Gastroesophageal sphincter (tissue), 4 donors: ENCODE measurements at places on chromosomes 5 and 9.

GRCh38 chr9:14014744-14015143 is 299.2 kb downstream of the NFIB start:
- no peaks in the 10 kb centered on the region for H3K4me1 ChIP-seq
- no peak overlapping the region for H3K4me3 ChIP-seq
- no peak overlapping the region for H3K27ac ChIP-seq
- H3K36me3 ChIP-seq: no peaks in the 10 kb centered on the region
- no peak for ATAC-seq
- no peaks in the 10 kb centered on the region for H3K27me3 ChIP-seq

GRCh38 chr9:136742591-136743391 is at the start of gene LCN10:
Gene LCN10, minus strand, starts transcription at chr9:136742940. Its CDS starts 37 bp downstream, at chr9:136742903.
- peaks cover 61% of the 10 kb centered on the region for H3K27me3 ChIP-seq
- H3K4me3 ChIP-seq: peak within 1 kb of the TSS; percentile 37
- peak within 1 kb of the TSS; percentile 2 for H3K27ac ChIP-seq
- no peaks in the 10 kb centered on the region for H3K36me3 ChIP-seq

DNA sequence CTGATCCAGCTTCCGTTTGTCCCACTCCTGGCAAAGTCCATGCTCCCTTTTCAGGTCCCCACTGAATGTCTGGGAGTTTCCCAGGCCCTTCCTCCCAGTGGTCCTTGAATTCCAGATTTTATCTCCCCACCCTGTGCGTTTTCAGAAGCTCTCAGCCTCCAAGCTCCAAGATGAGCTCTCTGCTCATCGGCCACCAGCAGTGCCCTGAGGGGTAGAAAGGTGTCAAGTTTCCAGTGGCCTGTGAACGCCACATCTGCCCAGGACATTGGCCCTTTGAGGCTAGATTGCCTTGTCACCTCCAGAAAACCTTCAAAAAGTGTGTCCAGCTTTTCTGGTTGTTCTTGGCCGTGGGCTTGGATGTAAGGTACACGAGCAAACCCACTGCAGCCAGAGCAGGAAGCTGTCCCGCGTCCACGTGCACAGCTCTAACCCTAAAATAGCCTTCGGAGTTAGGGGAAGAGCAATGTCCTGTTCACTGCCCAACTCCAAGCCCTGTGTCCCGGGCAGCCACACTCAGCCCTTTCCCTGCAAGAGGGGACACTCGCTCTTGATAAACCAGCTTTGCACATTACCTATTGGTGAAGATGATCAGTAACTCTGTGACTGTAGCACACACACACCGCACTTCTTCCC is 10.9 kb upstream of the LRRC14B start:
- H3K27me3 ChIP-seq: peaks cover 25% of the 10 kb centered on the region
- no peaks in the 10 kb centered on the region for H3K4me1 ChIP-seq
- H3K36me3 ChIP-seq: no peaks in the 10 kb centered on the region
- no peak for ATAC-seq
- H3K27ac ChIP-seq: no peak overlapping the region
- no peak overlapping the region for H3K4me3 ChIP-seq

- no peak overlapping the region for H3K4me3 ChIP-seq
- H3K36me3 ChIP-seq: no peaks in the 10 kb centered on the region
- no peak for ATAC-seq
- H3K27ac ChIP-seq: no peak overlapping the region
- no peaks in the 10 kb centered on the region for H3K4me1 ChIP-seq
- H3K27me3 ChIP-seq: no peaks in the 10 kb centered on the region
Measured at GRCh38 chr5:35151146-35151920, 79.0 kb downstream of the PRLR start.

DNA sequence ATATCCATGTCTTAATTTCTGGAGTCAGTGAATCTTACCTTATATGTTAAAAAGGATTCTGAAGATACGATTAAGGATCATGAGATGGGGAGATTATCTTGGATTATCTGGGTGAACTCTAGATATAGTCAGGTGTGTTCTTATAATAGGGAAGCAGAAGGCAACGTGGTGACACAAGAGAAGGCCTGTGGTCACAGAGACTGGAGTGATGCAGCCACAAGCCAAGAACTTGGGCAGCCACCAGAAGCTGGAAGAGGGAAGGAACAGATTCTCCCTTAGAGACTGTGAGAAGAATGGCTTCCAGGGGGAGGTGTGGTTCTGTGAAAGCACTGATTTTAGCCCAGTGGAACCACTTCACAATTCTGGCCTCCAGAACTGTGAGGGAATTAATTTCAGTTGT is 177.4 kb downstream of the ELAVL2 start:
- no peak for ATAC-seq
- no peaks in the 10 kb centered on the region for H3K36me3 ChIP-seq
- no peaks in the 10 kb centered on the region for H3K27me3 ChIP-seq
- no peak overlapping the region for H3K4me3 ChIP-seq

DNA sequence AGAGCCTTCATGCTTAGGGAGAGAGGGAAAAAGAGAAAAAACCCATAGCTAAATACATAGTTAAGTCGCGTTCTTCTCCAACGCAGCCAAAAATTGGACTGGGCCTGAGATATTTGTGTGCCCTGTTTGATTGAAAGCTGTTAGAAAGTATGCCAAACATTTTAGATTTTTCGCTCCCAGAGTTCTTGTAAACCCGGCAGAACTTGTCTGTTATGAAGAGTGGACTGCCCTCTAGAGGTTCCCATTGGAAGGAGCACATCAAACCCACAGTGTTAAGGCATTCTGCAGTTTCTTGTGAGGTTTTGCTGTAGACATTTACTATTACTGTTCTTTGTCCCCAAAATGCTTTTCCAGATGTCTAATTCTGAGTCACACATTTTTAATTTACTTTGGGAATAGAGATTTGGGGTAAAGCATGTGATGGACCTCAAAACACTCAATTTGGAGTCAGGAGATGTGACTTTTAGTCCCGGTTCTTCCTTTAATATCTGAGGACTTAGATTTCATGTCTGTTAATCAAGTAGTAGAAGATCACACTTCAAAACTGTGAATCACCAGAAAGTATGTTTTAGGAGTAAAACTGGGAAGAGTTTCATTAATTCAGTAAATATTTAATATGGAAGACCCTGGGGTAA is 96.6 kb downstream of the PCSK1 start:
- H3K27ac ChIP-seq: peak overlapping the region; percentile 52
- no peak overlapping the region for H3K4me3 ChIP-seq
- peaks cover 3% of the 10 kb centered on the region for H3K4me1 ChIP-seq
- no peaks in the 10 kb centered on the region for H3K36me3 ChIP-seq
- H3K27me3 ChIP-seq: no peaks in the 10 kb centered on the region

GRCh38 chr9:98539954-98540353 is 168.8 kb downstream of the GABBR2 start:
- peaks cover 12% of the 10 kb centered on the region for H3K27me3 ChIP-seq
- no peak overlapping the region for H3K4me3 ChIP-seq
- H3K4me1 ChIP-seq: no peaks in the 10 kb centered on the region
- no peaks in the 10 kb centered on the region for H3K36me3 ChIP-seq
- H3K27ac ChIP-seq: no peak overlapping the region

- H3K36me3 ChIP-seq: no peaks in the 10 kb centered on the region
- no peak overlapping the region for H3K27ac ChIP-seq
- H3K4me1 ChIP-seq: no peaks in the 10 kb centered on the region
Measured at GRCh38 chr5:169942181-169942580, 38.1 kb downstream of the INSYN2B start.
